ENCODE measurements at places on chromosomes 3 and 15.
A peak's percentile ranks its signal among the peaks of the same experiment; 100 is the strongest.

DNA sequence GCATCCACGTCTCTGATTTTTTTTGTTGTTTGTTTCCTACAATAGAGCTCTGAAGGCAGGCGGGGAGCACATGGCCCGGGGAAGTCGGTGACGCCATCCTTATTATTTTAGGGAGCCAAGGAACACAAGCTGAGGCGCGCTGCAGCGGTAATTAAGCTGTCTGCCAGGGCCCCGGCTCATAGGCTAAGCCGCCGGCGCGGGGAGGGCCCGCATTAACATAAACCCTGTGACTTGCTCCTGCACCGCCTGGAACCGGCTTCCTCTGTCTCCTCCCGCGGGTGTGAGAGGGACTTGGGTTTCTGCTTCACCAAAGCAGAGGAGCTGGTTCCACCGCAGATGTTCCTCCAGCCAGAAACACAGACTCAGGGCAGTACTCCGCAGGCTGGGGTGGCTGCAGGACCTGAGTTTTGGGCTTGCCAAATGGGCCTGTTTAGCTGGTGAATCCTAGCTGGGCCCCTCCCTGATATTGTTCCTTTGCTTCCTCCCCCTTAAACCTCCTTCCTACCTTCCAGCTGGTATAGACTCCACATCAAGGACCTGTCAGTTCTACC, 25.3 kb downstream of the ANP32A start:
- DNase-seq = peak; percentile 75

DNA sequence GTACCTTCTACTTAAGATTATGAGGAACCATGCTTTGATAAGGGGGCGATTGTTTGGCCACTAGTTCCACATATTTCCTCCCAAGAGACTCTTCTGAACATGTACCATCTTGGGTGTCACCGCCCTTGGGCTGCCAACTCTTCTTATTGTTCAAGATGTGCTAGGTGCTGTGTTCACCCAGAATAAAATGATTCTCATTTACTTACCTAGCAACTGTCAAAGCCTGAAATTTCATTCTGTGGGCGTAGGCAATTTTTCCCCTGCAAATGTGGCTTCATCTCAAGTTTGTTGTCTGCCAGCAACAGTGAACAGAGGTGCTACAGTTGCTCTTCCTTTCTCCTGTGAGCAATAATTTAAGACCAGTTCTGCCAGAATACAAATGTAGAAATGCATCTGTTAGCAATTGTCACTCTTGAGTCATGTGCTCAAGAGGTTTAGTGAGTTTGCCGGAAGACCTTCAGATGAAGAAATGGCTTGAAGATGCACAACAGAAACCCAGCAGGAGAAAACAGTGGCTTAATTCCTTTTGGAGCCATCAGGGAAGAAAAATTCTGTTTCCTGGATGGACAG, 41.3 kb upstream of the RARB start:
- DNase-seq = no peak

DNA sequence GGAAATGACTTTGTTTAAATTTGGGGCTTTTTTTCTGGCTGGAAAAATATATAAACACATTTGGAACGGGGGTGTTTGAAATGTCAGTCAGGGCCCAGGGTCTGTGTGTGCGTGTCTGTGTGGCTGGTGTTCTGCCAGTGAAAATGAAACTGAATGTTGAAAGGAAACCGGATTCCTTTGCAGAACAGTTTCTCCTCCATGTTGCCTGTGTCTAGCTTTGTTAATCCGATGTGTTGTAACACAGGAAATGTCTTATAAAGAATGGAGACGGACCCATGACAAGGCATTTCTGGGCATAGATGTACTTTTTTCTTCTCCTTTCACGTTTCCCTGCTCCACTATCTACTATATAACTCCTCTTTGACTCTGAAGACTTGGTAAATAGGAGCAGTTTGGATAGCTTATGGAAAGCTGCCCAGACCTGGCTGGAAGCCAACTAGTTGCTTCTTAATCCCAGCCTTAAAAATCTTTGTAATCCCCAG, 2.8 kb downstream of the SQOR start:
- peak; percentile 71 for DNase-seq

DNA sequence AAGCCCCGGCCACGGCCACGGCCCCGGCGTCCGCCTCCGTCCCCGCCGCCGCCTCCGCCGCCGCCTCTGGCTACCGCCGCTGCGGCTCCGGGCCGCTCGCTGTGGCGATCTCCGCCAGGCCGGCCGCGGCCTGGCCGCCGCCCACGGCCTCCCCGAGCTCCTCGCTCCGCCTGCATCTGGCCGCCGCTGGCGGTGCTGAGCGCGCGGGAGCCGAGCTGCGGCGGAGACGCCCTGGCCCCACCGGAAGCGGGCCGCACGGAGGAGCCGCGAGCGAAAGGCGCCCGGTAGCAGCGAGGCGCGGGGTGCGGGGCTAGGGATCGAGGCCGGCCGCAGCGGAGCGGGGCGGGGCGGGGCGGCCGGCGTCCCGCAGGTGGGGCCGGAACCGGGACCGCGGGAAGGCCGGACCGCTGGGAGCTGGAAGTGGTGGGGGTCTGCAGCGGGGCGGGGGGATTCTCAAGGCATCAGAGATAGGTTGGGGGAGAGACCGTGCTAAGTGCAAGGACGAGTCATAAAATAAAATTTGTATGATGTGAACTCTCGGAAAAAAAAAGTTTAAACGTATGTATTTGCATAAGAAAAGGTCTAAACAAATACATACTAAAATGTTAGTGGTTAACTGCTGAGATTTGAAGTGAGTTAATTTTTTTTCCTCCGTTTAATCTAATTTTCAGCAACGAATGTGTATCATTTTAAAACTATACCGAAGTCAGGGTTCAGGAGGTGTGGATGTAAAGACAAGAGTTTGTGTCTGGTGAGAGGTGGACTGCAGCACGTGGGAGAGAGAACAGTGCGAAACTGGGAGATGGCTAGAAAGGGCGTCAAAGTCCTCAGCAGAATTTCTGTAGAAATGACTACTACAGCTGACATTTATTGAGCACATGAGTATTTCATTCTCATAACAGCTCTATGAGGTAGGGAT, at the start of gene AVEN:
TSS of gene AVEN (minus strand) at position 334 of the 919 bp plus-strand sequence. CDS start at position 176, 158 bp downstream.
- DNase-seq = peak; percentile 36

- no peak for DNase-seq
Observed at GRCh38 chr3:54042259-54042823, 80.0 kb upstream of the CACNA2D3 start.

DNA sequence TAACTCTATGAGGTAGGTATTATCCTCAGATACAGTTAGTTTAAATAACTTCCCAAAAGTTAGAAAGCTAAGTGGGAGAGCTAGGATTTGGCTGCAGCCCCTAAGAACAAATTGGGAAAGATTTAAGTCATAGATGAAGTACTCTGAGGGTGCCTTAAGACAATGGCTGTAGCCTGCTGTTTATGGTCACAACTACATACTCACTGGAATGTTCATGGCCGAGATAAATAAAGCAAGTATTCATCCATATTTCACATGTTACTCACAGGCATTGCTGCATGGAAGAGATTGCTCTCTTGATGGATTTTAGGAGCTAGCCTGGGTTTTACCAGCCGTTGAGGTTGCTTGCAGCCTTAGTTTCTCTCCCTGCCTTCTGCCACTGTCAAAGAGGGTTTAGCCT, 145.0 kb downstream of the CMSS1 start:
- peak; percentile 40 for DNase-seq

DNA sequence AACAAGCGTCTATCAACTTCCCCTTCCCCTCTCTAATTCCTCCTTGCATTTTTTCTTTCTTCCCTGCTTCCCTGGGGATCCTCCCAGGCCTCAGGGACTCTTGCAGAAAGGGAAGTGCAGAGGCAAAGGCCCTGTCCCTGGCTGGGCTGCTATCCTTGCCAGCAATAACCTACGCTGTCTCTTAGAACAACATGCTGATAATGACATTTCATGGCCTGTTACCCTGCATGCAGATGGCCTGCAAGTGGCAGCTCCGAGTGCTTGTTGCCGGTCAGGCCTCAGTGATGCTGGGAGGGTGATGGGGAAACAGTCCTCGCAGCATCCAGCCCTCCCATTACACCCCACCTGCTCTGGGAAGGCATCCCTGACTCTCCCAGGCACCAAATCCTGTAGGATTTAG, 167.6 kb downstream of the RAB11A start:
- no peak for DNase-seq

- no peak for DNase-seq
Observed at GRCh38 chr3:17742880-17743657, 638 bp upstream of the TBC1D5 start.

- no peak for DNase-seq
Observed at GRCh38 chr3:17500618-17501017, 241.8 kb downstream of the TBC1D5 start.

DNA sequence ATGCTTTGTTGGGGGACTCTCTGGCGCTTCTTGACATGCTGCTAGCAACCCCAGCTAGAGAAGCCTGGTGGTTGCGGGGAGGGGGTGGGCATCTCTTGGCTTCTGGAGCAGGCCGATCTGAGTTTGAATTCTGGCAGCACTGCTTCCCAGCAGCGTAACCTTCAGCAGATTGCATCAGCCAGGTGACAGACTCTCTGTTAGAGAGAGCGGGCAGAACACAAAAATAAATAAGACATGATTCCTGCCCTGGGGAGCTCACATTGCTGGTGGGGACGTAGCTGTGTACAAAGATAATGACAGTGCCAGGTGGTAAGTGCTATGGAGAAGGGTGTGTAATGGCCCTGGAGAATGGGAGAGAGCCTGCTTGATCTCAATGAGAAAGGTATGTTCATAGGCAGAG, 87.4 kb downstream of the THSD4 start:
- DNase-seq = no peak

DNA sequence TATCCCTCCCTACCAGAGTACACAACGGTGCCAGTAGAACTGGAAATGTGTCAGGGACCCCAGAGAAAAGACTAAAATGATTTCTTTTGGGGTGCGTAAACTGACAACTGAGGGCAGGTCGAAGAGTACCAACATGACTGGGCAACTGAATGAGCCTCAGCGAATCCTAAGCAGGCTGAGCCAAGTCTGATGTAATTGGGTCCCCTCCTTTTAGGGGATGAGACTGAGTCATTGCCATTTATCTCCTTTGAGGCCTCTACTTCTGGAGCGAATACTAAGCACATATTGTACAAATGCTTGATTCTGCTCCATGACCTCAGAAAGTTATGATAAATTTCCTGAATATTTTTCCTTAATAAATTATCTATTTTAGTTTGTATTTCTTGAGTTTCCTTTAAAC, 17.3 kb upstream of the GPR156 start:
- no peak for DNase-seq

- DNase-seq = no peak
Observed at GRCh38 chr15:27418726-27419125, 447.7 kb downstream of the GABRG3 start.

DNA sequence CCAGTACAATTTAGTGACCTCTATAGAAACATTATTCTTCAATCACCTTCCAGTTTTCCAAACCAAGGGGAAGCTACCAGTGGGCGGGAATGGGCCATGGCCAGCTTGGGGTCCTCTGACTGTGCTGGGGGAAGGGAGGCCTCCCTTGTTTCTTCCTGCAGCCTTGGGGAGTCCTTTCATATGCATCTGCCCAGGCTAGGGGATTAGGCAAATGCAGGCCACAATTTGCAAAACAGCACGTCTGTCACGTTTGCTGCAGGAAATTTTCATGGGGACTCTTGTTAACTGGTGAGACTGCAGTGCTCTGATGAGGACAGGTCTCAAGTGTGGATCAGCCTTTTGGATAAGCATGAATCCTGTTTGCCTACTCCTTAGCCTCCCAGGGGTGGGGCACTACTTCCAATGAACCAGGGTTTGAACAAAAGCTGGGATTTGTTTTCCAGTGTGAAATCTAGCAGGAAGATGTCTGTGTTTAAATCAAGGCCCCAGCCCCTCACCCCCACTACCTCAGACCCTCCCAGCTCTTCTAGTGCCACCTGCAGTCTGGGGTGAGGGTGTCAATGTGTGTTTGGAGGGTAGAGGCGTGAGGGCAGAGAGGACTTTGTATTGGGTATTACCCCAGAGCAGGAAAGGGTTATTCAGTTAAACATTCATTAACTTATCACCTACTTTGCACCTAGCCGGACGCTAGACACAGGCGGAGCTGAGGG, 219.9 kb downstream of the OPA1 start:
- no peak for DNase-seq

DNA sequence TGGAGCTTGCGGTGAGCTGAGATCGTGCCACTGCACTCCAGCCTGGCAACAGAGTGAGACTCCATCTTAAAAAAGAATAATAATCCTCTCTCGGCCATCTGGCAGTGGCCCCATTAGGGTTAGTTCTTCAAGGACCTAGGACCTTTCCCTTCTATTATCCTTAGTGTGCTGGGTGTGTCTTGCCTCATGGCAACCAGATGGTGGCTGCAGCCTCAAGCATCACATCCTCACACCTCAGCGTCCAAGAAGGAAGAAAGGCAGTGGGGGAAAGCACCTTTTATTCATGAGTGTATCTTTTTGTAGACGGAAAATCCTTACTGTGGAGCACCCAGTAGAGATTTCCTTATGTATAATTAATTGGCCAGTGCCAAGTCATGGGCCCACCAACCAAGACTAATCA, 42.7 kb upstream of the TFRC start:
- no peak for DNase-seq

DNA sequence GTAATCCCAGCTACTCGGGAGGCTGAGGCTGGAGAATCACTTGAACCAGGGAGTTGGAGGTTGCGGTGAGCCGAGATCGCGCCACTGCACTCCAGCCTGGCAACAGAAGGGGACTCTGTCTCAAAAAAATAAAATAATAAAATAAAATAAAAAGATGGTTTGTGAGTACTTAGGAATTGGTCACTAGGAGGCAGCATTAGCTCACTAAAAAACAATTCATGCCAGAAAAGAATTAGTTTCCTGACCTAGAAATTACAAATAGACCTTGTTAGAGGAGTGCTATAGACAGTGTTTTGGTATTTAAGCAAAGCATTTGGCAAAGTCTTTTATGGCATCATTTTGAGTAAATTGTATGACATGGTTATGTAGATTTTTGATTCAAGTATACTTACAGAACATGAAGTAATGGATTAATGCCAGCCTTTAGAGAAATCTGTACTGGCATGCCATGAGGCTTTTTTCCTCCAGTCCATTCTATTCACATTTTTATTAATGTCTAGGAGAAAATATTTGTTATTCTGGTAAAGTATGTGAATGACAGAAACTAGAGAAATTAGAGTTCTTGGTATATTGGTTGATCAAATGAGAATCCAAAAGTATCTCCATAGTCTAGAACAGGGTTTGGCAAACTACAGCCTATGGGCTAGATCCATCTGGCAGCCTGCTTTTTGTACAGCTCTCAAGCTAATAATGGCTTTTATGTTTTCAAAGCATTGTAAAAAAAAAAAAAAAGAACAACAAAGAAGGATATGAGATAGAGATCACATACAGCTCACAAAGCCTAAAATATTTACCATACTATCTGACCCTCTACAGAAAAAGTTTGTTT, 81.6 kb downstream of the LRRC49 start:
- DNase-seq = no peak

GRCh38 chr3:63578858-63579257, 73.6 kb upstream of the SNTN start:
- no peak for DNase-seq

DNA sequence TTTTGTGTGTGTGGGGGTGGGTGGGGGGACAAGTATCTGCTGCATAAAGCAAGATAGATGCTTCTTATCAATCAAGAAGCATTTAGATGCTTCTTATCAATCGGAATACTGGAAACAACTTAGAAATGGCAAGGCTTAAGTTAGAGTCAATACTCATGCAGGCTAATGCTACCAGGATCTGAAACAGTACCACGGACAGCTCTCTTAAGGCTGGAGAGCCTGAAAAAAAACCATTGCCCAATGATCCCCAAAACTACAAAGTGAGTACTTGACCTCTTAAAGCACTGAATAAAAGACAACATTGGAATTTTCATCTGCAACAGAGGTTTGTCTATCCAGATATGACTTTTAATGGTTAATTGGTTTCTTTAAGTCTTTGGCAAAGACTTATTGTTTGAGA, 262.3 kb downstream of the GAP43 start:
- no peak for DNase-seq

GRCh38 chr3:90011596-90011995, 904.2 kb downstream of the EPHA3 start:
- DNase-seq = no peak

GRCh38 chr3:54123003-54123775, 837 bp downstream of the CACNA2D3 start:
- DNase-seq = no peak

Measured in hepatic stellate cell (primary cell).